ENCODE measurements at places on chromosomes 16 and 17.

DNA sequence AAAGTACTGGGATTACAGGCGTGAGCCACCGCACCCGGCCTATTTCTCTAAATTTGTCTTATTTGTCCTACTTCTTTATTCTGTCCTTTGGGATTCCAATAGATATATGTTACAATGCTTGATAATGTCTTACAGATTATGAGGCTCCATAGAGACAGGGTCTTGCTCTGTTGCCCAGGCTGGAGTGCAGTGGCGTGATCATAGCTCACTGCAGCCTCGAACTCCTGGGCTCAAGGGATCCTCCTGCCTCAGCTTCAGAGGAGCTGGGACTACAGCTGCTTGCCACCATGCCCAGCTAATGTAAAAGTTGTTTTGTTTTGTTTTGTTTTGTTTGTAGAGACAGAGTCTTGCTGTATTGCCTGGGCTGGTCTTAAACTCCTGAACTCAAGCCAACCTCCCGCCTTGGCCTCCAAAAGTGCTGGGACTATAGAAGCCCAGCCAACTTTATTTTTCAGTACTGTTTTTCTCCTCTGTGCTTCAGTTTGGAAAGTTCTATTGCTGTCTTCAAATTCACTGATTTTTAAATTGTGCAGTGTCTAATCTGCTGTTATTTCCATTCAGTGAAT is 10.3 kb downstream of the ANKRD13B start:
- DNase-seq: no peak

GRCh38 chr17:30956764-30957374 is 14.0 kb upstream of the RNF135 start:
- no peak for DNase-seq

GRCh38 chr17:27640790-27641189 is 9.8 kb downstream of the LGALS9 start:
- no peak for DNase-seq

GRCh38 chr17:13544292-13544691 is 57.4 kb downstream of the HS3ST3A1 start:
- DNase-seq: peak; percentile 25

DNA sequence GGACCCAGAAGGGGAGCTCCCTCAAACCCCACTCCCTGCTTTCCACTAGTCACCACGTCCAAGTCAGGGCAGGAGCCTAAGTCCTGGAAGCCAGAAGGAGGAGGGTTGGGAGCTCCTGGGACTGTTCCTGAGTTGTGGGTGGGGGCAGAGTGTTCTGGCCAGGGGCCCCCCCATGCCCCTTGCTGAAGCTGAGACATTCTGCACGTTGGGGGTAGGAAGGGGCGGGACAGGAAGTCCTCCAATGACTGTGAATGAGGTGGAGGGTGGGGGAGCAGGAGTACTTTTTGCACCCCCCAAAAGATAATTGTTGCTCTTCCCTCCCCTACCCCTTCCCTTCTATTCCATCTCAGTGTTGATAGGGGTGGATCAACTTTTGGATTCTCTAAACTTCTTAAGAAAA is 21.4 kb upstream of the C17orf113 start:
- no peak for DNase-seq

- DNase-seq: no peak
These were observed 833.6 kb upstream of the CDH8 start for GRCh38 chr16:62869837-62870236.

GRCh38 chr16:22322021-22322471 is 24.8 kb downstream of the POLR3E start:
- no peak for DNase-seq

DNA sequence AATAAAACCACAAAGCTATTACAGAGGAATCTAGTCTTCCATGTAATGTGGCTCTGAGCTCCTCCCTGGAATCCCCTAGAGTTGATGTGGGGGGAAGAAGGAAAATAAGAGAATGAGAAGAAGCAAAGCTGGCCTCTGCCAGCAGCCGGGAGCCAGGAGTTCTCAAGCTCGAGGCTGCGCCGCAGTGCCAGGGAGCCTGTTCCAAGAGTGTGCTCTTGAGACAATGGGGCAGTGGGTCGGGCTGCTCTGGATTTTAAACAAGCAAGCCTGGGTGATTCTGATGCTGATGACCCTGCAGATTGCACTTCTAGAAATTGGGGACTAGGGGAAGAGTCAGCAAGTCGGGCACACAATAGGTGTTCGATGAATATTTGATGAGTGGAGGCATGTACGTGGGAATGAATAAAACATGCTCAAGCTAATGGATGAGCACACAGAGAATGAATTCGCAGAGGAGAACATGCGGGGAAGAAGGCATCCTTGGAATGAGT is 119.9 kb downstream of the CMIP start:
- no peak for DNase-seq

- no peak for DNase-seq
These were observed 108.9 kb downstream of the GNAO1 start for GRCh38 chr16:56300242-56300623.

DNA sequence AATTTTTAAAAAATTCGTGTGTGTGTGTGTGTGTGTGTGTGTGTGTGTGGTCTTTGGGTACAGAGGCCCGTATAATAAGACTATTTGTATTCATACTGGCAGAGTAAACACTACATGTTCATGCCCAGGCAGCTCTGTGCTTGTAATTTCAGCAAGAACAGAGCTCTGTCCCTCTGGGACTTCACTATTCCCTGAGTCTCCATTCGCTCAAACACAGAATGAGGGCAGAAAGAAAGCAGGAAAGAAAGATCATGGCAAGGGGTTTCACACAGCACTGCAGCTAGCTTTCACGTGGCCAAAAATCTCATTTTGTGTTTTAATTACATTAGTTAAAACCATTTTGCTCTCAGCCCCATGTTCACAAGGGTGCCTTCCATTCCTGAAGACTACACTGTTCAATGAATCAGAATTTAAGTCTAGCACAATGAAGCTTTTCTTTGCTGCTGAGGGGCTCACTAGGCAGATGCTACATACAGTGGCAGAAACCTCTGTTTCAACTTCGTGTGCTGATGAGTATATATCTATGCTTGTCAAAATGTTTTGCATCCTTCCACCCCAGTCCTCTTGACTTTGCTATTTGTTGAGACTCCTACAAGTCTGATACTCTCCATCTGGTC is 198.4 kb upstream of the C17orf78 start:
- DNase-seq: no peak

DNA sequence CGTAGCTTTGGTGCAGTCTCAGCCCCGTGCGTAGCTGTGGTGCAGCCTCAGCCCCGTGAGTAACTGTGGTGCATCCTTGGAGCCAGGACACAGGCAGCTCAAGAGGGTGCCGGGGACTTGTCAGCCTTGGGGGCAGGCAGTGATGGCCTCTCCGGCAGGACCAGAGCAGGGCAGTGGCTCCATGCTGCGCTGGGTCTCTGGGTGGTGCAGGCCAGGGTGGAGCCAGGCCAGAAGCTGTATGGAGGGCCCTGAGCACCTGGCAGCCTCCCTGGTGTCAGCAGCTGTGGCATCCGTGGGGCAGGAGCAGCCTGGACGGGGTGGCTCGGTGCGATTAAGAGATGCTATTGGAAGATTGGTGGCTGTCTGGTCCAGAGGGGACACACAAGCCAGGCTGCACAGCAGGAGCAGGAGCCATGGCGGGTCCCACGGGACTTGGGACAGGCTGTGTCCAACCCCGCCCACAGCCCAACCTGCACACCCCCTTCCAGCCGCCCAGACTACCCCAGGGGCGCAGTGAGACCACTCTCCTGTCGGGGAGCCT is 28.3 kb upstream of the CDH15 start:
- no peak for DNase-seq

GRCh38 chr17:2905696-2906501 is 109.7 kb downstream of the RAP1GAP2 start:
- no peak for DNase-seq

DNA sequence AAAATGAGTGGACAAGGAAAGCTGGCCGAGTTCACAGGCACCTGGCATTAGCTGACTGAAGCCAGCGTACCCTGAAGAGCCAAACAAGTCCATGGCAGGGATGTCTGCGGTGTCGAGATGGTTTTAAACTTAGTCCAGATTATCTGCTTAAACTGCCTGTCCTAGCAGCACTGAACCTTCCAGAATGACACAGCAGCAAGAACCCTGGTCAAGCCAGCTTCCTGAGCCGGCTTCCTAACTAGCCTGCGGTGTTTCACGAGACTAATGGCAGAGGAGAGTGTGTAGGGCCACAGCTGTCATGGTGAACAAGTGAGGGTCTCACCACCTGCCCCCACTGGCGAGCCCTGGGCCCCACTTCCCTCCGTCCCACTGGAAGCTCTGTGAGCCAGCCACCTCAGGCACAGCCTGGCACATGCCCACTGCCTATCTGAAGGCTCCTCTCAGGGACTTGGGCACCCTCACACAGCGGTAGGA is 28.8 kb upstream of the MTSS2 start:
- no peak for DNase-seq

- no peak for DNase-seq
These were observed 4.3 kb upstream of the SYNGR2 start for GRCh38 chr17:78163881-78164747.

GRCh38 chr17:80671825-80672110 is 127.1 kb downstream of the RPTOR start:
- no peak for DNase-seq

DNA sequence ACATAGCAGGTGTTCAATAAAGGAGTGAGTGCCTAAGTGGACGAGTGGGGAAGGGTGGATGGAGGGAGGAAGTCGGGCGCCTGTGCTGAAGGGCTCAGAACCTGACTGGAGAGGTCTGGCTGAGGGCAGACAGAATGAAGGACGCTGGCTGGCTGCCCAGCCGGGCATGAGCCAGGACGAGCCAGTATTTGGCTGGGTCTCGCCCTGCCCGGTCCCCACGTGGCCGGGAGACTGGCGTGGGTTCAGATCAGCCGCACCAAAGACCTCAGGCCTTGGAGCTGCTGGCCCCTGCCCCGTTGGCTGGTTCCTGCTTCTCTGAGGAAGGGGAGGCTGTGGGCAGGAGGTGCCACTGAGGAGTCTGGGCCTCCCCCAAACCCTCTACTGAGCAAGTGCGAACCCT is 79.8 kb downstream of the ENGASE start:
- DNase-seq: peak; percentile 38

DNA sequence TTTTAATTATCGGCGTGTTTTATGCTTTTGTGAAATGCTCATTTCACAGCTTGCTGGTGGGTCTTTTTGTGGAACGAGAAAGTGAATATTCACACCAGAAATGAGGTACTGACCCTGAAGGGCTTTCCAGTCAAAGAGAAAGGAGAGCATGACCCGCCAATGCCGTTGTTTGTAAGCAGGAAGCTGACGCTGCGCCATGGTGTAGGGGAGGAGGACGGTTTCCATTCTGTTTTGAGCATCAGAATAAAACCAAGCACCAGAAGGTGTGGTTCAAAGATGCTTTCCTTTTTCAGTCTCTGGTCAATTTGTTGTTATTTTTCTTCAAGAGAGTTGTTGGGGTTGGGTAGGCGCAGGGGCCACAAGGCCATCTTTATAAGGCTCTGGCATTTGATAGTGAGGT is 669.3 kb downstream of the WWOX start:
- no peak for DNase-seq

DNA sequence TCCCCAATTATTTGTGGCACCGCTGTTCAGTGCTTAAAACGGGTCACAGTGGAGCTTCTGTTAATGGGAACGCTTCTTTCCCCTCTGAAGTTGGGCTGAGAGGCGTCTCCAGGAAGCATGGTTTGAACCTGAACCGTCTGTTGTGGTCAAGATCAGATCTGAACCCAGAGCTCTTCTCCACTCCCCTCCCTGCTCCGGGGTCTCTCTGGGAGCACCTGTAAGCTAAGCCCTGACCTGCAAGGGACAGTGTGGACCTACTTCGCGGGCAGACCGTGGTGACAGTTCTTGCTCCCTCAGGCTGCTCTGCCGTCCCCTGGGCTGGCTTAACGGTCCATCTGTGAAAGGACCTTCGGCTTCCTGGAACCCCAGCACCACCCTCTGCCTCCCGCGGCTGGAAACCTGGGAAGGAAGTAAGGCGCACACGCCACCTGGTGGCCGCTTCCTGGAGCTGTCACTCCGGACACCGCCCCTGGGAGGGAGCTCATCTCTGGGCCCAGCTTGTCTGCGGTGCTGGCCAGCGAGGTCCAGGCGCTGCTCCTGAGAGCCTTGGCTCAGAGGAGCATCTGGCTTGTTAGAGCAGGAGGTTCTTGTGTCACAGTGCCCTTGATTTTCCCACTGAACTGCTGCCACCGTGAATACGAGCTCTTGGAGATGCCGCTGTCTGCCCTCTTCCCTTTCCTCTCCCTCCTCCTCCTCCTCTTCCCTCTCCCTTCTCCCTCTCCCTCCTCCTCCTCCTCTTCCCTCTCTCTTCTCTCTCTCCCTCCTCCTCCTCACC is 518.5 kb upstream of the EEF2KMT start:
- DNase-seq: peak; percentile 44

GRCh38 chr17:47686276-47686635 is 7.7 kb upstream of the TBKBP1 start:
- DNase-seq: no peak

GRCh38 chr16:78473031-78473699 is 373.7 kb downstream of the WWOX start:
- DNase-seq: no peak

DNA sequence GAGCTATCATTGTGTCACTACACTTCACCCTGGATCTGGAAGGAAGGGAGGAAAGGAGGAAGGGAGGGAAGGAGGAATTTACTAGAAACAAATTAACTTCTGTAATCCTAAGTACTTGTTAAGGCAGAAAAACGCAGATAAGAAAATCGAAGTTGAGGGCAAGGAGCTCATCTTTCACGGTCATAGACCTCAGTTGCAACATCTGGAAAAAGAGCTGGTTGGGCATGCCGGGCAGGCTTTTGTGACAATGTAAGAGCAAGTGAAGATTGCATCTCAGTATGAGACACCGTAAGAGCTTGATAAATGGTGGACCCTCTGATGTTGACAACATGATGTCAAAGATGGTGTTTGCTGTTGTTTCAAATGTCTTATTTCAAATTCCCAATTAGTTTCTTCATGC is 721.5 kb downstream of the MAF start:
- no peak for DNase-seq

DNA sequence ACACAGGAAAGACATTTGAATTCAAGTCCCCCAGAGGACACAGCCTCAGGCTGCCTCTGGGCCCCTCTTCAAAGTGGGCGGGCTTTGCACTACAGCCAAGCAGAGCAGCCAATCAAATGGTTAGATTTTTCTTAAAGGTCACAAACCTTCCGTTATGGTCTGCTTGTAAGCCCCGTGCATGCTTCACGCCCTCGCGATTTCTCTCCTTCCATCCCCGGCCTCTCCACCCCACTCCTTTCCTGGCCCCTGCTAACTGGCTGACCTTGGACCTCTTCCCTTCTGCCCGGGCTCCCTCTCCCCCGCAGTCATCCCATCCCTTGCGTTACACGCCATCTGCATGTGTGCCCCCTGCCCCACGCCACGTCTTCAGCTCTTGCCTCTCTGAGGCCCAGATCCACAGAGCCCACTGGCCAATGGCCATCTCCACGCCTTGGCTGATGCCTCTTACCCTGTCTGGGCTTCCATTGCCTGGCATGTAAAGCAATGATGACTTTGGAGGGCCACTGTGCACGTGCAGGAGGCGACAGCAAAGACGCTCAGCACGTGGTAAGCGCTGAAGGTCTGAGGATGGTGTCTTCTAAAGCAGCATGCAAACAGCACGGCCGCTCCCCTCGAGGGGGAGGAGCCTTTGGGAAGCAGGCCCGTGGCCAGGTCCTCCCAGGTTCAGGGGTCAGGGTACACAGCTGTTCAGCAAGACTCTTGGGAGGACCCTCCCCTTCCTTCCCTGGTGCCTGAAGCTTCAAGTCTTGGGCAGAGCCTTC is 86.8 kb downstream of the ZDHHC7 start:
- no peak for DNase-seq

- no peak for DNase-seq
These were observed 46.7 kb upstream of the KDM8 start for GRCh38 chr16:27156579-27156978.

- DNase-seq: no peak
These were observed 36.0 kb upstream of the EMP2 start for GRCh38 chr16:10616419-10616755.
